ENCODE measurements at places on chromosomes 2 and 18.

DNA sequence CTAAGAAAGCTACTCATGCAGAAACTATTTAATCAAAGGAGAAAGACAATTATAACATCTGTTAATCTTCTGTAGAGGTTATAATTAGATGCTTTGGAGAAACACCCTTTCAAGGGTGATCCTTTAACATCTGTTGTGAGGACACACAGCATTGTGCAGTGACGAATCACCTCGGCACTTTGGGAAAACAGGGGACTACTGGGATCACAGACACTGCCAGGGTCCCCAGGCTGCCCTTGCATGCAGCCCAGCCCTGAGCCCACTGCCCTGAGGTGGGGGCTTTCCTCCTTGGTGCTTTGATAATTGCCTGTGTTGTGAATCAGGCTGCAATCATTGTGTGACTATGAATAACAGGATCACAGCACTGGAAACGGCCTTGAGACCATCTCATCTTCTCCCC is 10.6 kb downstream of the NCKAP5 start:
- DNase-seq = no peak

DNA sequence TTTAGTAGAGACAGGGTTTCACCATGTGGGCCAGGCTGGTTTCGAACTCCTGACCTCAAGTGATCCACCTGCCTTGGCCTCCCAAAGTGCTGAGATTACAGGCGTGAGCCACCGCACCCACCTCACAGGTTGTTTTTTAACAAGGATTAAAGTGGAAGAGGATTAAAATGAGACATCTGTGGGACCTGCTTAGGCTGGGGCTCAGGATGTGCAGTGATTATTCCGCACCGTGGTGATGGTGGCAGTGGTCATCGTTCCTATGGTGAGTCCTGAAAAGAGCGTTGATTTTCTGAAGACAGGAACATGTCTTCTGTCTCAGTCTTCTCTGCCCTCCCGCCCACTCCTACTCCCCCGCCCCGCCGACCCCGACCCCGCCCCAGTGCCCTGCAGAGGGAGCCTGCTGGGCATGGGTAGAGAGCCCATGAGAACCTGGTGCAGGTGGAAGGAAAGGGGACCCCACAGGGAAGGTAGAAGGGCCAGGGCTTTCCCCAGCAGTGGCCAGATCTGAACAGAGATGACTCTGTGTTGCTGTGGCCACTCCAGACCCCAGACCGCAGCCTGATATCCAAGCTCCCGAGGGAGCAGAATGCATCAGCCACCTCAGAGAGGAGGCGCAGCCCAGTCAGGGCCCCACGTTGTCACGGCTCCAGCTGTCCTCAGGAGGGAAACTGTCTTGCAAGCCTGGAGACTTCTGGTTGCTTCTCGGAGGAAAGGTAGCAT is 34.5 kb upstream of the FOSL2 start:
- DNase-seq = no peak

GRCh38 chr2:162382278-162382677 is 38.3 kb downstream of the GCA start:
- no peak for DNase-seq

- no peak for DNase-seq
These were observed 318.9 kb upstream of the TRIB2 start for GRCh38 chr2:12397854-12398253.

DNA sequence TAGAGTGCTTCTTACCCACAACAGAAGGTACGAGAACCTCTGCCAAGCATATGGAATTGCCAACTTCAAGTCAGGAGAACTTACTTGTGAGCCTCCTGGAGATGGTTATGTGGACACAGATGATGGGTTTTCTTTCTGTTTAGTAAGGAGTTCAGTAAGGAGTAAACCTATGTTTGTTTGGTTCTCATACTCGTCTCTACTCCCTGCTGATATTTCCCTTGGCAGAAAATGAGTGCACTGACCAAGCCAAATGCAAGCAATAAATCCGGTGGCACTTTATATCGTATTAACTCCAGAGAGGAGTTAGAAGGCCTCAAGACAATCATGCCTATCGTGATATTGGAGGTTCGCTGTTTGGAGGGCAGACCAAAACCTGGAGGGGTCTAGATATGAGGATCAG is 83.2 kb upstream of the CYP1B1 start:
- no peak for DNase-seq

DNA sequence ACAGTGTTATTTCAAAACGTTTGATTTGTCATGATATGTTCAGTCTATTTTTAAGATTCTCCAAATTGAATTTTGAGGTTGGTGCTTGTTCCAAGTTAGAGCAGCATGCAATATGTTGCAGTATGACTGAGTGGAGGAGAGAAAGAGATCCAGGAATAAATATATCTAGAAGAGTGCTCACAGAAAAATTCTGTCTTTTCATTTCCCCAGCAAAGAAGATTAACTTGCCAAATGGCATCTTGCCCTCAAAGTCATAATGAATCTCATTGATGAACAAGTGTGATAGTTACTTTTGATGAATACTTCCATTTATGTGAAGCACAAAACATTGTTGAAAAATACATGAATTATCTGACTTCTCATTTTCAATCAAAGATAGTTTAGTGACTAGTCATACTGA is 95.9 kb downstream of the KCNJ3 start:
- no peak for DNase-seq

DNA sequence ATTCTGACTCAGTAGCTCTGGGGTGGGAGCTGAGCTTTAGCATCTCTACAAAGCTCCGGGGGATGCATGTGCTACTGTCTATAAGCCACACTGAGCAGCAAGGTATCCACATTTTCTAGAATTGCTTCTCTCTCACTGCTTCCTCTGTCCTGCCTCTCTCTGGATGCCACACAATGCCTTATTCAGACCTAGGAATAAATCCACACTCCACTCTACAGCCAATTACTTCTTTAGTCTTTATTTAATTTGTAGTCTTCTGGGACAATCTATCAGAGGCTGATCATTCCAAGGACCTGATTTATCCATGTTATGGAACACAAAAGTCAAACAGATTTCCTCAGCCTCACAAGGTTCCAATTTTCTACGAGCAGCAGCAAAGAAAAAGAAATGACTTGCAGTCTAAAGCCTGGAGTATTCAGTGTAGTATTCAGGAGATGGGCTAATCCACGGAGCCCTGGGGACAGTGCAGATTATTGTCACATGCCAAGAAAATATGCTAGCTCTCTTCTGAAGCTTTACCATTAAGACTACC is 4.4 kb downstream of the BCL2 start:
- DNase-seq = no peak

DNA sequence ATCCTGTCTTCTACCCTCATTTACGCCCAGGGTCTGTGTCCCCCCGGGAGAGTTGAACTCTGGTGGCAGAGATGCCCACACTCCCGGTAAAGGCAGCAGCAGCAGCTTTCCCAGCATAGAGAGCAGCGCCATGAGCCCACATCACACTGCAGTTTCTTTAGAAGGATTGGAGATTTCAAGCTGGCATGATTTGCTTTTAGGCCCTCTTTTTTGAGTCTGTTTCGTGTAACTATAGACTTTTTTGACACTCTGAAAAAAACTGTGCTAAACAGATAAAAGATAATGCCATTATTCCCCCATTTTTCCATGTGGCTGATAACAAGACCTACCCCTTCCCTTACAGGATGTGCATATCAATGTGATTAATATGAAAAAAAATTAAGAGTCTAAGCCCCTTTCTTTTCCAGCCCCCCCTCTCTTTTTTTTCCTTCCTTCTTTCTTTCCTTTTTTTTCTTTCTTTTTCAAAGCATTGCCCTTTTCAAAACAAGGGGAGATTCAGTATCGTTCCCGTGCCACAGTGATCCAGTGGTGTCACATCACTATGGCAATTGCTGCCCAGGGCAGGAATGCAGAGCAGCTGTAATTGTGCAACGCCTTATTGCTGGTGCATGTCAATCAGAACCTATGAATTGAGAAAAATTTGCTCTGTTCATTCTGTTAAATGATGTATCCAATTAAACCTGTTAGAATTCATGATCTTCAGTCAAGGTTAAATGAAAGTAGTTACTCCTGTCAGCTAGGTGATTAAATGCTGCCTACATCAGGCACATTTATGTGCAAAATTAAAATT is 104.5 kb downstream of the CDCA7 start:
- no peak for DNase-seq

- DNase-seq = no peak
These were observed 68.4 kb downstream of the TWIST2 start for GRCh38 chr2:238916176-238916874.

GRCh38 chr18:41449612-41450011 is 505.4 kb upstream of the PIK3C3 start:
- DNase-seq = no peak

DNA sequence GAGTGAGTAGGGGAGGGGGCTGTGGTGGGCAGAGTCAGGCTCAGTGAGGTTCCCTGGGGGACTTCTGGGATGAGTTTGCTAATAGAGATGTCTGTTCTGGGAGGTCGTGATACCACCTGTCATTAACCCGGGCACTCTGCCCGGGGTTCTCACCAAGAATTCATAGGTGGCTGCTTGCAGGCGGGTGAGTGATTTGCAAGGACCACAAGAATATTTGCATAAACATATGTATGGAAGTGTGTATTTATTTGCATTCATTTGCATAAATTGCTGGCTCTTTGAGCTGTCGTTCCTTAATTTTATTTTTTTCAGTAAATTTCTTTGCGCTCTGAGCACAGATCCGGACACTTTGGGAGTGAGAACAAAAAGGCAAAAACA is 260.0 kb downstream of the ATAD2B start:
- DNase-seq = no peak

DNA sequence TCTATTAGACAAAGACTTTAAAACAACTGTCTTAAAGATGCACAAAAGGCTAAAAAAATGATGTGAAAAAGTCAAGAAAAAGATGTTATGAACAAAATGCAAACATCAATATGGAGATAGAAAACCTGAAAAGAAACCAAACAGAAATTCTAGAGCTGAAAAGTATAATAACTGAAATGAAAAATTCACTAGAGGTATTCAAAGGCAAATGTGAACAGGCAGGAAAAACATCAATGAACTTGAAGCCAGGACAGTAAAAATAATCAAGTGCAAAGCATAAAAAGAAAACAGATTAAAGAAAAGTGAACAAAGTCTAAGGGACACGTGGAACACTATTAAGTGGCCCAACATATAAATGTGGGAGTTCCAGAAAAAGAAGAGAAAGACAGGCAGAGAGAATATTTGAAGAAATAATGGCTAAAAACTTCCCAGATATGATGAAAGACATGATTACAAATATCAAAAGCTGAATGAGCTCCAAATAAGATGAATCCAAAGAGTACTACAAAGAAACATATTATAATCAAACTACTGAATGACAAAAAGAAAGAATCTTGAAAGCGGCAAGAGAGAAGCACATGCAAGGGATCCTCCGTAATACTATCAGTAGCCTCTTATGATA is 57.5 kb downstream of the KANSL1L start:
- DNase-seq = no peak

DNA sequence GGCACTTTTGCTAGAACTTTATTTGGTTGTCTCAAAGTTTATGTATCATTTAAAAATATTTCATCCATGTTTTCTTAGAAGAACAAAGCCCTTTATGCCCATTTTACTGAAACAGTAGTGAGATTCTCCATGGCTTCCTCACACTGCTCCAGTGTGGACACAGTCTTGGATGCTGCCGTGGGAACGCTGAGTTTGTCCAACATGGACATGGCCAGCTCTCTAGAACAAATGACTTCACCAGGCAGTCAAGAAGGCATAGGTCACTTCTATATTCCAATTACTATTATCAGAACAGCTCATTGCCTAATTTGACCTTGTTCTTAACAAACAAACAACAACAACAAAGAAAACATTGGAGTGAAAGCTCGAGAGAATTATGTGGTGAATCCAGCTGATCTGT is 414.1 kb upstream of the ID2 start:
- DNase-seq = no peak

- no peak for DNase-seq
These were observed 31.0 kb upstream of the ZEB2 start for GRCh38 chr2:144550911-144551310.

- DNase-seq = peak; percentile 94
These were observed at the start of gene ANKMY1 for GRCh38 chr2:240557808-240558207. ANKMY1 (minus strand) TSS chr2:240557988; CDS start chr2:240557335, 653 bp downstream.

DNA sequence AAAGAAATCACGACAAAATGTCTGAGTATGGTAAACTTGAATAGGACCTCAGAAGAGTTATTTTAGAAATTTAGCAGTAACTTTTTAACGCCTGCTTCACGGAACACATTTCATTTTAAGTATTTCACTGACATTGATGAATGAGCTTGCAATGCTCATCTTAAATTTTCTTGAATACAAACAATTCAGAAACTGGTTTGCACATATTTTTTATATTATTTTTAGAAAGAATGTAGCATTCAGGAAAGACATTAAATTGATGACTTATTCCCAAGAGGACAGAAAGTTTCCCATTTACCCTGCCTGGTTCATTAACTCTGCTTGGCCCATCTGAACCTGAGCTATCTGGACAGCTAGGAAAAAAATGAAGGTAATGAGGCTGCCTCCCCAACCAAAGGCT is 89.3 kb downstream of the MBD2 start:
- no peak for DNase-seq

- no peak for DNase-seq
These were observed 20.0 kb downstream of the SETBP1 start for GRCh38 chr18:44700652-44701051.

GRCh38 chr2:137928547-137929518 is 35.4 kb upstream of the HNMT start:
- DNase-seq = no peak
